T-helper 1 cell (primary cell): ENCODE measurements at places on chromosomes 12 and 14.

DNA sequence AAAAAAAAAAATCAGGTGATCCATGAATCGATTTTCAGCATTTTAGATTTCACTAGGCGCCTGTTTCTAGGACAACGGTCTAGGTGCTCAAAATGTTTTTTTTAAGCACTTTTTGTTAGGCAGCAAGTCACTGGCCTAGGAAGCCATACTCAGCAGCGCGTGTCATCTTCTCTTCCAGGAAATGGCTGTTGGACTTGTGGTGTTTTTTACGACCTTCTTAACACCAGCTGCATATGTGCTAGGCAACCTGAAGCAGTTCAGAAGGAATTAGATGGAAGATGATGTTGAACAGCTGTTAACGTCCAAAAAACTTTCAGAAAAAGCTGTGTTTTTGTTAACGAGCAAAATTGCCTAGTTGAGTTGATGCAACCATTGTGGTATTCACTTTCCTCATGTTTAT, 868 bp downstream of the COX8C start:
- DNase-seq = no peak

GRCh38 chr12:104201238-104202001, 14.2 kb upstream of the TXNRD1 start:
- peak; percentile 33 for DNase-seq

GRCh38 chr12:121581686-121582429, 1.0 kb upstream of the KDM2B start:
- DNase-seq = no peak

- DNase-seq = no peak
Measured at GRCh38 chr12:121791671-121792551, 1.6 kb downstream of the RHOF start.

DNA sequence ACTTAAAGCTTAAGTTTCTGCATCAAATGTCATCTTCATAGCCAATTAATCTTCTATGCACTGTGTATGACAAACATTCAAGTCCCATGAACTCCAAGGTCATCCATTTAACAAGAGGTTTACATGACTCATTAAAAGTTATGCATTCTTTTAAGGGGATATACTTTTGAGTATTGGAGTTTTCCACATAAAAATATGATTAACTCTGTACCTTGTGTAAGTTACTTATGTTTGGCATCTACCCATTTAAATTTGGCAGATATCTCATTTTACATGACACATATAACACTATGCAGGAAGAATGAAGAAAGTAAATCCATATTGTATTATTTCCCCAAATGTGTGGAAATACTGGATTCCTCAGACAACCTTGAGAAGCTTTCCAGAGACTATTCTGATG, 240.2 kb downstream of the PAX9 start:
- DNase-seq = no peak

- DNase-seq = no peak
Measured at GRCh38 chr14:104054222-104054905, 31.1 kb upstream of the ASPG start.

DNA sequence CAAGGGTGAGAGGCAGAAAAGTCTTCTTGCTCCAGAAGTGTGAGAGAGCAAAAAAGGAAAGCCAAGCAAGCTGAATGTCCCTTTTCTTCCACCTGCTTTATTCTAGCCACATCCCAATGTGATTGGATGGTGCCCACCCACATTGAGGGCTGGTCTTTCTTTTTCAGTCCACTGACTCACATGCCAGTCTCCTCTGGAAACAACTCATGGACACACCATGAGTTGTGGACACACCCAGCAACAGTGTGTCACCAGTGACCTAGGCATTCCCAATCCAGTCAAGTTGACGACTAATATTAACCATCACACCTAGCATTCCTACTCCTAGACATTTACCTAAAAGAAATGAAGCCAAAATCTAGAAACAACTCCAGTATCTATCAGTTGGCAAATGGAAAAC, 7.2 kb upstream of the DICER1 start:
- DNase-seq = no peak

DNA sequence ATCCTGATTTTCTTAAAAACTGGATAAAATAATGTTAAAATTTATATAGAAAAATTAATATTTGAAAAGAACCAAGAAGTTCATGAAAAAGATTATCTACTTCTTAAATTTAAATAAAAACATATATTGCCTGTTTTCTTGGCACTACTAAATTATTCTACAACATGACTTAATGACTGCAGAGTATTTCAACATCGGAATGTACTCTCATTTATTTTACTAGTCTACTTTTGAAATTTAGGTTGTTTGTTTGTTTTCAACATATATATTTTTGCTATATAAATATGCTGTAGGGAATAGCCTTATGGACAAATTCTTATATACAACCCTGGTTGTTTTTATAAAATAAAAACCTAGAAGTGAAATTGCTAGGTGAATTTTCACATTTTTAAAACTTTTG, 231.6 kb downstream of the RAD51B start:
- DNase-seq = no peak
